ENCODE measurements at places on chromosomes 1 and 21.
A peak's percentile ranks its signal among the peaks of the same experiment; 100 is the strongest.

- H3K27ac ChIP-seq: no peak overlapping the region
- H3K27me3 ChIP-seq: no peaks in the 10 kb centered on the region
- peaks cover 51% of the 10 kb centered on the region for H3K4me1 ChIP-seq
- H3K4me3 ChIP-seq: no peak overlapping the region
Observed at GRCh38 chr1:159942632-159943277, 2.7 kb downstream of the IGSF9 start.

DNA sequence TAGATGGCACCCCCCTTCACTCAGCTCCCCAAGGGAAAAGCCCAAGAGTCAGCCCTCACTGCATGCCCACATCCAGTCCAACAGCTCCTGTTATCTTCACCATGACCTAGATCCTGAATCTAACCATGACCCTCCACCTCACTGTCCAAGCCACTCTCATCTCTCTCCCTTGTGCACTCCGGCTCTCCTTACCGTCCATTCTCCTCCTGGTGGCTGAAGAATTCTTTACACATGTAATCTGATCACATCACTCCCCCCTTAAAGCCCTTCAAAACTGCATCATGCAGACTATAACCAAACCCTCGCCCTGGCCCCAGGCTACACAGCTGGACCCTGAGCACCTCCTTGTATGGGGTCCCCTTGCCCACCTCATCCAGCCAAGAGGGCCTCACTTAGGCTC is 14.0 kb upstream of the PAQR7 start:
- H3K4me3 ChIP-seq: no peak overlapping the region
- H3K36me3 ChIP-seq: no peaks in the 10 kb centered on the region
- H3K4me1 ChIP-seq: peaks cover 52% of the 10 kb centered on the region
- DNase-seq: no peak
- peak overlapping the region; percentile 97 for H3K27ac ChIP-seq
- H3K27me3 ChIP-seq: no peaks in the 10 kb centered on the region

- H3K4me3 ChIP-seq: no peak overlapping the region
- no peak overlapping the region for H3K27ac ChIP-seq
- no peak for DNase-seq
- H3K4me1 ChIP-seq: peaks cover 10% of the 10 kb centered on the region
Observed at GRCh38 chr1:64923294-64923718, 43.0 kb downstream of the JAK1 start.

DNA sequence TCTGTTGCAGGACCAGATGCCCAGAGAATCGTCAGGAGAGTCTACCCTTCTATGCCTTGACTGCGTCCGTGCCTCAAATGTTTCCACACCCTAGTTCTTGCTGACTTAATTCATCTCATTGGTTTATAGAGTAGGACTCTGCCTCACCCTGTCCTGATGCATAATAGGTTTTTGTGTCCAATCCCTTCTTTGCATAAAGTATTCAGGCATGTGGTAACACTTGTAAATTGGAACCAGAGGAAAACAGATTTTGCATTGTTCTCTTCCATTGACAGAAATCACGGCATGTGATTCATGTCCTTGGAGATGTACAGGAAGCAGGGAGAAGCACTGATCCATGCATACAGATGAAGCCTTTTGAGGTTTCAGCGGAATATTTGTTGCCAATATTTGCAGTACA is 29.5 kb downstream of the PLPPR5 start:
- no peaks in the 10 kb centered on the region for H3K36me3 ChIP-seq
- H3K4me1 ChIP-seq: no peaks in the 10 kb centered on the region
- no peaks in the 10 kb centered on the region for H3K27me3 ChIP-seq
- H3K27ac ChIP-seq: no peak overlapping the region
- no peak overlapping the region for H3K4me3 ChIP-seq

Measured in hepatocyte (in vitro differentiated cells).